Effector memory CD8-positive, alpha-beta T cell (primary cell): ENCODE measurements at places on chromosomes 1 and 21.

- H3K27ac ChIP-seq, result no peak overlapping the region
- DNase-seq, result no peak
- H3K4me1 ChIP-seq, result peaks cover 2% of the 10 kb centered on the region
- H3K4me3 ChIP-seq, result no peak overlapping the region
Observed at GRCh38 chr1:7462617-7463016, 308.5 kb upstream of the VAMP3 start.

DNA sequence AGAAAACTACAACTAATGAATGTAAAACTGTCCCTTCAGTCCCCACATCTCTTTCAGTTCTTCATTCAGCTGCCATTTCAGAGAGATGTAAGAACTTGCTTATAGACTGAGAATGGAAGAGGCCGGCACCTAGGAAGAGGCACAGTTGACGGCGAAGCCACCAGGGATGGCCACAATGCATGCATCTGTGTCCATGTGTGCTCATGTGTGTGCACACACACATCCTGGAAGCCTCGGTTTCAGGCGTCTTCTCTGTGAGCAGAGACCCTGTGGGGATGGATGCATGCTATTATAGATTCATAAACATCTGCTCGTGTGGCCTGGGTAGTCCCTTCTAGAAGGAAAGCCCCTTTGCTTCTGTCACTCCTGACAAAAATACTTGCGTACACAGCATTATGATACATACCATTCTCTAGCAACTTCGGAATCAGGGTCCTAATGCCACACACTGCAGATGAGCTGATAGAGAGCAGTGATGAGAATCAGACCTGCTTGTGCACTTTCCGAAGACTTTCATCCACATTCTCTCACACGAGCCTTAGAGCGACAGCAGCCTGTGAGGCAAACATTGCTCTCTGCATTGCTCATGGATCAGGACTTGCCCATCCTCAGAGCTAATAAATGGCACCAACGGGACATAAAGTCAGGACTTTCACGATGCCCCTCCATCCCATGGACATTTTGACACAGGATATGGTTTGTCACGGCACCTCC lies 12.4 kb upstream of the GPR61 start:
- H3K4me1 ChIP-seq, result peaks cover 7% of the 10 kb centered on the region
- peaks cover 6% of the 10 kb centered on the region for H3K36me3 ChIP-seq
- no peak overlapping the region for H3K27ac ChIP-seq

- no peak overlapping the region for H3K27ac ChIP-seq
- no peak for DNase-seq
- no peaks in the 10 kb centered on the region for H3K4me1 ChIP-seq
- H3K27me3 ChIP-seq, result no peaks in the 10 kb centered on the region
Observed at GRCh38 chr1:49323925-49324540, 547.3 kb upstream of the BEND5 start.

DNA sequence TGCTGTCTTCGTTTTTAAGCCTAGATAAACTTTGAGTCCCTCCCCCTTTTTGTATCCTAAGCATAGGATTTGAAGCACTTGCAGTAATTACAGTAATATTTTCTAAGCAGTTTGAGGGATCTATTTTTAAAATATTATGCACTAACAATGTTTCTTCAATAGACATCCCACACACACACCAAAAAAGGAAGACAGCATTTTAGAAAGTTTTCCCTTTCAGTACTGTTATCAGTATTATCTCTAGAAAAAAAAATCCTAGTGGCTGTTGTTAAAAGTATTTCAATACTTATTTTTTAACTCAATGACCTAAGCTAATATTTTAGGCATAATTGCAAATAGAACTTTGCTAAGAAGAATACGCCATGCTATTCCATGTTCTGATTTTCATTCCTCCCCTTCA lies 15.1 kb downstream of the MCOLN3 start:
- no peaks in the 10 kb centered on the region for H3K36me3 ChIP-seq
- no peaks in the 10 kb centered on the region for H3K4me1 ChIP-seq
- H3K27me3 ChIP-seq, result no peaks in the 10 kb centered on the region
- no peak overlapping the region for H3K4me3 ChIP-seq
- no peak overlapping the region for H3K27ac ChIP-seq

- peak overlapping the region; percentile 2 for H3K27ac ChIP-seq
- peaks cover 3% of the 10 kb centered on the region for H3K36me3 ChIP-seq
- peaks cover 29% of the 10 kb centered on the region for H3K27me3 ChIP-seq
Observed at GRCh38 chr1:153790966-153791647, 15.9 kb downstream of the SLC27A3 start.

- H3K27me3 ChIP-seq, result no peaks in the 10 kb centered on the region
- no peaks in the 10 kb centered on the region for H3K4me1 ChIP-seq
- H3K27ac ChIP-seq, result no peak overlapping the region
- H3K4me3 ChIP-seq, result no peak overlapping the region
Observed at GRCh38 chr1:187624812-187625545, 796.2 kb downstream of the PLA2G4A start.

DNA sequence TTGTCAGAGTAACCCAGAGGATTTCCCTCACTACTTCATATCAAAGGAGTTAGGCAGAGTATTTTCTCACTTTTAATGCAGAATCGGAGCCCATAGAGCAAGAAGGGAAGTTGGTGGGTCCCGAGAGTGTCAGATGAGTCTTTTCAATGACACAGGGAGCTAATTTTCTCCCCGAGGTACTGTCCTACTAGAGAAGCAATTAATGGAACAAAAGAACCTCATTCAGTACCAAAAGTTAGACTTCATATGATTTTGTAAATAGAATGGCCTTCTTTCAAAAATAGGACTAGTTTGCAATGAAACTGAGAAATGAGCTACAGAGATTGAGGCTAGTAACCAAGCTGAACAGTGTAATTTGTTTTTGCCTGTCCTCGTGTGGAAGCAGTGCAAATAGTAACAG lies 3.9 kb downstream of the NCAM2 start:
- no peaks in the 10 kb centered on the region for H3K36me3 ChIP-seq
- no peaks in the 10 kb centered on the region for H3K27me3 ChIP-seq
- no peaks in the 10 kb centered on the region for H3K4me1 ChIP-seq
- no peak for DNase-seq
- no peak overlapping the region for H3K4me3 ChIP-seq

DNA sequence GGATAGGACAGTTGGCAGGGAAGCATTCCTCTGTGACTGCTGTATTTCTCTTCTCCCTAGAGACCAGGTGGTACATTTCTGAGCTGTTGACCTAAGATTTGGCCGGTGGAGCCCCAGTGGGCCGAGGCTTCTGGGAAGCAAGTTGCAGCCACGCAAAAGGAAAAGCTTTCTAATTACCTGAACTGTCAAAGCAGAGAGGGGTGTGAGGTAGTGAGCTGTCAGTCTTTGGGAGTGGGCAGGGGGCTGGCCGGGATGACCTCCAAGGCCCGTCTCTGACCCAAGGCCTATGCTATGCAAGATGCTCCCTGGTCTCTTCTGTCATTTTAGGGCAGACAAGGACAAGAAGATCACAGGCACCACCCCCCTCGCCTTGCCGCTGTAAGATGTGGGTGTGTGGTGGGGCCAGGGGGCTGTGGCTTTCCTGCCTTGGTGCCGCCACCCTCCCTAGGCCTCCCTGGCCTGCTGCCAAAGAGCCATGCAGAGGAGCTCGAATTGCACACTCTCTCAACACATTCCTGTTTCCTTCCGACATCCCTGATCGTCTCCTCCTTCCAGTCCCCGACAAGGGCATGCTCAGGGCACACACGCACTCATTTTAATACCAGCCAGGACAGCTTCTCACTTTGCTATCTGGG lies 7.7 kb downstream of the PADI1 start:
- peak overlapping the region; percentile 7 for H3K27ac ChIP-seq
- peak overlapping the region; percentile 59 for H3K4me3 ChIP-seq
- H3K4me1 ChIP-seq, result peaks cover 39% of the 10 kb centered on the region
- H3K36me3 ChIP-seq, result peaks cover 8% of the 10 kb centered on the region

- no peaks in the 10 kb centered on the region for H3K4me1 ChIP-seq
- peaks cover 3% of the 10 kb centered on the region for H3K36me3 ChIP-seq
- no peak overlapping the region for H3K4me3 ChIP-seq
- no peak for DNase-seq
- no peak overlapping the region for H3K27ac ChIP-seq
Observed at GRCh38 chr1:116835161-116835560, 74.6 kb upstream of the PTGFRN start.

DNA sequence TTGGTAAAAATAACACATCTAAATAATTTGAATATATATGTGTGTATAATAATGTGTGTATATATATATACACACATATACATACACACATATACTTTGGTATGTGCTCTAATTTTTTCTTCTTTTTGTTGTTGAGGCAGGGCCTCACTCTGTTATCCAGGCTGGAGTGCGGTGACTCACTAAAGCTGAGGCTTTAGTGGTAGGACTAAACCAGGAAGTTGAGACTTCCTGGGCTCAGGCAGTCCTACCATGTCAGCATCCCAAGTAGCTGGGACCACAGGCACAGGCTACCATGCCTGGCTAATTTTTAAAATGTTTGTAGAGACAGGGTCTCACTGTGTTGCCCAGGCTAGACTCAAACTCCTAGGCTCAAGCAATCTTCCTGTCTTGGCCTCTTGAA lies 46.7 kb upstream of the CXADR start:
- DNase-seq, result no peak
- H3K27me3 ChIP-seq, result no peaks in the 10 kb centered on the region
- no peaks in the 10 kb centered on the region for H3K4me1 ChIP-seq
- H3K36me3 ChIP-seq, result no peaks in the 10 kb centered on the region
- no peak overlapping the region for H3K27ac ChIP-seq

DNA sequence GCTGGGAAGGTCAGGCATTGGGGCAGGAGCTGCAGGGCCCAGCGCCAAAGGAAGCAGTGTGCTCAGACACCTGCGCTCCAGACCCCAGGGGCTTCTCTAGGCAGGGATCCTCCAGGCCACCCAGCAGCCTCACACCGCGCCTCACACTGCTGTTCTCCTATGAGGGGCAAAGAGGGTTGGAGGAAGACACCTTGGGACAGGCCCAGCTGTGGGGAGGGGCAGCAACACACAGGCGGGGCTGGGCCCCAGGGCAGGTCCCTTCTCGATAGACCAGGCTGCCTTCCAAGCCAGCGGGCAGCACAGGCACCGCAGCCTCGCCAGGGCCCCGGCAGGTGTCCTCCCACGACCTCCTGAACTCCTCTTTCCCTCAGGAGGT lies 20.7 kb upstream of the PRSS38 start:
- H3K4me1 ChIP-seq, result peaks cover 5% of the 10 kb centered on the region
- no peaks in the 10 kb centered on the region for H3K27me3 ChIP-seq
- no peak overlapping the region for H3K27ac ChIP-seq
- no peak overlapping the region for H3K4me3 ChIP-seq
- DNase-seq, result no peak

GRCh38 chr1:175968486-175969172 lies 225.2 kb upstream of the TNR start:
- no peak overlapping the region for H3K4me3 ChIP-seq
- H3K27ac ChIP-seq, result no peak overlapping the region
- DNase-seq, result no peak
- H3K27me3 ChIP-seq, result no peaks in the 10 kb centered on the region
- no peaks in the 10 kb centered on the region for H3K4me1 ChIP-seq
- H3K36me3 ChIP-seq, result peaks cover 19% of the 10 kb centered on the region

- H3K4me1 ChIP-seq, result peaks cover 11% of the 10 kb centered on the region
- H3K36me3 ChIP-seq, result no peaks in the 10 kb centered on the region
- no peak overlapping the region for H3K27ac ChIP-seq
- DNase-seq, result no peak
- no peaks in the 10 kb centered on the region for H3K27me3 ChIP-seq
Observed at GRCh38 chr1:97797403-97798183, 123.2 kb downstream of the DPYD start.

DNA sequence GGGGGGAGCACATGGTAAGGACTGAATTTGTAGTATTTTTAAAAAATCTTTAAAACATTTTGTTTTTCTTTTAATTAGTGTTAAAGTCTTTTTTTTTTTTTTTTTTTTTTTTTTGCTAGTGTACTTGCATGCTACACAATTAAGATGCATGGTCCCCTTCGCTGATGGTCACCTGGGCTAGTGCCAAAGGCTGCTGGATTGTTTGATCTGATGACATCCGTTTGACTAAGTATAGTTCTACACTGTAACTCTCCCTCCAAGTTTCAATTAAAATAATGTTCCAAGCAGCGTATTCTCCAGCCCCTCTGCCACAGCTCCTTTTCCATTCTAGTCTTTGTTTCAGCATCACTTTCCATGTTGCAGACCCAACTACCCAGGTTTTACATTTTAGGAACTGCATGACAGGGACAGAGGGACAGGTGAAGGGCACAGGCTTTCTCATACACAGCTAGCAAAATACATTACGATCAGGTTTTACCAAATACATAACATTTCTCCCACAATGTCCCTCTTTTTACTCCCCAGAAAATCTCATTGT lies 852 bp upstream of the RAVER2 start:
- H3K4me1 ChIP-seq, result peaks cover 20% of the 10 kb centered on the region
- DNase-seq, result peak; percentile 1
- peak overlapping the region; percentile 80 for H3K4me3 ChIP-seq

DNA sequence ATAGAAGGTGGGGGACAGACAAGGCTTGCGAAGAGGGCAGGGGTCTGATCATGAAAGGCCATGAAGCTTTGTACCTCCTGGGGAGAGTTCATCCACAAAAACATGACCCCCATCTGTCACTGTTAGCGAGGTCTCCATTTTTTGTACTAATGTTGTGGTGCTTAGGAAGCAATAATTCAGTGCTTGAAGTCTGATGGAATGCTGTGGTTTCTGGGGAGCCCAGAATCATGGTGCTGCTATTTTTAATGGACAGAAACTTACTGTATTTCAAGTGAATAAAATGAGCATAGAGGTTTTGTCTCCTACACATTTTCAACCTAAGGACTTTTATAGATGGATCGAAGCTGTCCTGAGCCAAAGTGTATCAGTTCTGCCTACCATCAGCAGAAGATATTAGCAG lies 28.2 kb upstream of the RGL1 start:
- no peaks in the 10 kb centered on the region for H3K36me3 ChIP-seq
- H3K4me1 ChIP-seq, result no peaks in the 10 kb centered on the region
- no peak overlapping the region for H3K27ac ChIP-seq
- no peaks in the 10 kb centered on the region for H3K27me3 ChIP-seq
- no peak for DNase-seq
- no peak overlapping the region for H3K4me3 ChIP-seq

- no peaks in the 10 kb centered on the region for H3K36me3 ChIP-seq
- no peaks in the 10 kb centered on the region for H3K4me1 ChIP-seq
- H3K27ac ChIP-seq, result no peak overlapping the region
- H3K27me3 ChIP-seq, result no peaks in the 10 kb centered on the region
- DNase-seq, result no peak
Observed at GRCh38 chr21:40254540-40255465, 387.6 kb downstream of the PCP4 start.

DNA sequence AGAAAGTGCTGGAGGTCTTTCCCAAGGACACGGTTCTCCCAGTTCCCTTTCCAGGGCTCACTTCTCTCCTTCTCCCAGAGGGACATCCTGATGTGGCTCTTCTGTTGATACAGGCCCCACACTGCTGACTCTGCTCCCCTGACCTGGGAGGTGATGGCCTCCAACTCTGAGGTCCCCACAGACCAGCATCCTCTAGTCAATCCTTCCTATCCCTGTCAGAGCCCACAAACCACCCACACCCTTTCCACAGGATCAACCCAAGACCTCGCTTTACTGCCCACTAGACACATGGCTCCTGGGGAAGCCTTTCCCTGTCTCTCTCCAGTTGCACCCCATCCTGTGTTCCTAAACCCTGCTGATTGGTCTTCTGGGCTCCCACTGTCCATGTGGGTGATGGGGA lies 11.6 kb downstream of the SLAMF7 start:
- peaks cover 68% of the 10 kb centered on the region for H3K36me3 ChIP-seq
- H3K4me3 ChIP-seq, result peak overlapping the region; percentile 48
- no peak for DNase-seq
- H3K27ac ChIP-seq, result peak overlapping the region; percentile 94
- no peaks in the 10 kb centered on the region for H3K27me3 ChIP-seq
